ENCODE measurements at places on chromosomes 11 and 22.

DNA sequence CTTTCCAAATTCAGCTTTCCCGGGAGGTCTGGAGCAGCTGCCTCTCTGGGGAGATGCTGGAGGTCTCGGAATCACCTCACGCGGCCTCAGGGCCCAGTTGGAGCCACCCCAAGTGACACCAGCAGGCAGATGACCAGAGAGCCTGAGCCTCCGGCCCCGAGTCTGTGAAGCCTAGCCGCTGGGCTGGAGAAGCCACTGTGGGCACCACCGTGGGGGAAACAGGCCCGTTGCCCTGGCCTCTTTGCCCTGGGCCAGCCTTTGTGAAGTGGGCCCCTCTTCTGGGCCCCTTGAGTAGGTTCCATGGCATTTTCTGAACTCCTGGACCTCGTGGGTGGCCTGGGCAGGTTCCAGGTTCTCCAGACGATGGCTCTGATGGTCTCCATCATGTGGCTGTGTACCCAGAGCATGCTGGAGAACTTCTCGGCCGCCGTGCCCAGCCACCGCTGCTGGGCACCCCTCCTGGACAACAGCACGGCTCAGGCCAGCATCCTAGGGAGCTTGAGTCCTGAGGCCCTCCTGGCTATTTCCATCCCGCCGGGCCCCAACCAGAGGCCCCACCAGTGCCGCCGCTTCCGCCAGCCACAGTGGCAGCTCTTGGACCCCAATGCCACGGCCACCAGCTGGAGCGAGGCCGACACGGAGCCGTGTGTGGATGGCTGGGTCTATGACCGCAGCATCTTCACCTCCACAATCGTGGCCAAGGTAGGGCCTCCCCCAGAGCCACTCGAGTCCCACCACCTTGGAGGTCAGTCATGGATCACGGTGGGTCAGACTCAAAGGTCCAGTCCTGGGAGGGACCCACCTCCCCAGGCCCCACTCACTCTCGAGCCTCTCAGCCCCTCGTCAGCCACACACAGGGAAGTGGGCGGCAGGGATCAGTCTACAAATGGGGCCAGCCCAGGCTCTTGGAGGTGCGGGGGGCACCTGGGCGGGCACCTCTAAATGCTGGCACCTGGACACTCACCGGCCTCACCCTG lies 525 bp downstream of the SLC22A12 start:
- no peak for DNase-seq

DNA sequence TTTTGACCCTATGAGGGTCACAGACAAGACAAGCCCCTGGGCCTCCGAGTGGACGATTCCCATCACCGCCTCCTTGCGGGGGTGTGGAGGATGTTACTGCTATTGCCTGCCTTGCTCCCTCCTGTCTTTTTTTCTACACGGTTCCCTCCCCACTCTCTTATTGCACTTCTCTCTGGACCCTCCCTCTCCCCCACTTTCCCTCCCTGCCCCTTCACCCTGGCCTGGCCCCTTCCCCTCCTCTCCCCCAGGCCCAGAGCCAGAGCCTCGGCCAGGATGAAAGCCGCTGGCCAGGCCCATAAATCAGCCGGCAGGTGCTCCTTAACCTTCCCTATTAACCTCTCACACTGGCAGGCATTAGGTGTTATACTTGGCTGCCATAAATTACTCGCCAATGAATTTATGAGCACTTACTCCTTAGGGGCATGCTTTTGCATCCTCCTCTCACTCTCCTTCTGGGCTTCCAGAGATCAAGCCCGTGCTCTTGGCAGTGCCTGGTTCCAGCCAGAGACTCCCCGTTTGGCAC lies 18.3 kb upstream of the ALX4 start:
- no peak for DNase-seq

GRCh38 chr22:30324014-30324730 lies 2.6 kb downstream of the TBC1D10A start:
- DNase-seq: no peak

GRCh38 chr11:13038366-13038765 lies 29.2 kb downstream of the RASSF10 start:
- DNase-seq: no peak

DNA sequence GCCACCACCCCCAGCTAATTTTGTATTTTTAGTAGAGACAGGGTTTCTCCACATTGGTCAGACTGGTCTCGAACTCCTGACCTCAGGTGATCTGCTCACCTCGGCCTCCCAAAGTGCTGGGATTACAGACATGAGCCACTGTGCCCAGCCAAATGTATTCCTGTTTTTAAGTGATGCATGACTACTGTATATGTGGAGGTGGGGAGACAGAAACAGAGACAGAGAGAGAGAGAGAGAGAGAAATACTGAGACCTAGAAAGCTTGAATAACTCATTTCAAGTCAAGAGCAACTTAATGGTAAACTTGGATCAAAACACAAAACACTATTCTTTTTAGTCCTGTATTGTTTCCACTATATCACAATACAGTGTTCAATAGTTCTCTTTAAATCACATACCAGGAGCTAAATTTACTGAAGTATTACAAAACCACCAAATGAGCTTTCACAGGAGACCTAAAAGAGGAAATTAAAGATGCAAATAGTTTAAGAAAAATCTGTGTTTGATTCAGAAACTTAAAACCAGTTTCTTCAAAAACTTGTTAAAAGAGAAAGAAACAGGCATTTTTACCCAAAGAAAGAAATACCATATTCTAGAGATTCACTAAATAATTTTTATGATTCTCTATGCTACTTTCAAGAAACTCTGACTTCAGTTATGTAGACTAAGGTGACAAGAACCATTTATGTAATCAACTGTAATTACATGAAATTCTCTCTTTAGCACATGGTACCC lies 188.7 kb downstream of the ETS1 start:
- DNase-seq: no peak

DNA sequence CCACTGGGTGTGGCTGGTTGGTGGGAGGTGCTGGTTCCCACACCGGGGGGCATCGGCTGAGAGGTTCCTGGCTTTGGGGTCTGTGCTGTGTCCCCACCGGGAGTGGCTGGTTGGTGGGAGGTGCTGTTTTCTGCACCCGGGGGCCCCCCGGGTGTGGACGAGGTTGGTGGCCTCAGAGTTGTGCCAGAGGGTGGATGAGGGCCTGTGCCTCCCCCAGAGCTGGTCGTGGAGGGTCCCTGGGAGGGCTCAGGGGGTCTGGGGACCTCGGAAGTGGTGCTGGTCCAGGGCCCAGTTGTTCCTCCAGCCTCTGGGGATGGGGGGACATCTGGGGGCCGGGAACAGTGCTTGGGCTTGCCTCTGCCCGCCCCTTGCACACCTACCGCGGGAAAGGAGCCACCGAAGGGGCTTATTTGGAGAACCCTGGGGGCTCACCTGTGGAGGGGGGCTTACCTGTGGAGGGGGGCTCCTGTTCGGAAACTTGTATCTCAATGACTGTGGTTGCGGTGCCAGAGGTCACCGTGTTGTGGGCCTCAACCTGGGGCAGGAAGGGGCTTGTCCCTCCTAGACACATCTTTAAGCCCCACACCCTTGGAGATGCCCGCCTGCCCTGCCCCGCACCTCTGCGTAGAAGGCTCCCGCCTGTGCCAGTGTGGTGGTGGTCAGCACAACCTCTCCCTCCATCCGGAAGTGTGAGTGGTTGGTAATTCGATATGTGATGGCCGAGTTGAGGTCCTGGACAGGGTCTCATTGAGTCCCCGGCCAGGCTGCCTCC lies 3.3 kb upstream of the IRF7 start:
- DNase-seq: no peak

- DNase-seq: no peak
These were observed 69.7 kb downstream of the SCN3B start for GRCh38 chr11:123584737-123585136.

DNA sequence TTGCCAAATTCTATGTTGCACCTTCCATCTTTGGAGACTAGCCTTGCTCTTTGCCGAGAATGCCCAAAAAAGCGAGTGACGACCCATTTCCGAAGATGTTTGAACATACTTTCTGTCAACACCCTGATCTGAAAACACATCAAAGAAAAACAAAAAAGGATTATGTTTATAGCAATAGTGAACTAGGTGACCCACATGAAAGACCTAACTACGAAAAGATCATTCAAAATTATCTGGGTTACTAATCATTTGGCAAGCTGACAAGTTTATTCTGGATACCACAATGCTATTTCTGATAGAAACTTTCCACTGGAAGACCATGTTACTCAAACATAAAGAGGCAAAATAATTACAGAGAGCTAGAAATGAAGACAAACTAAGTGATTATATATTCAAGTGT lies 27.0 kb downstream of the KCNJ1 start:
- DNase-seq: no peak

DNA sequence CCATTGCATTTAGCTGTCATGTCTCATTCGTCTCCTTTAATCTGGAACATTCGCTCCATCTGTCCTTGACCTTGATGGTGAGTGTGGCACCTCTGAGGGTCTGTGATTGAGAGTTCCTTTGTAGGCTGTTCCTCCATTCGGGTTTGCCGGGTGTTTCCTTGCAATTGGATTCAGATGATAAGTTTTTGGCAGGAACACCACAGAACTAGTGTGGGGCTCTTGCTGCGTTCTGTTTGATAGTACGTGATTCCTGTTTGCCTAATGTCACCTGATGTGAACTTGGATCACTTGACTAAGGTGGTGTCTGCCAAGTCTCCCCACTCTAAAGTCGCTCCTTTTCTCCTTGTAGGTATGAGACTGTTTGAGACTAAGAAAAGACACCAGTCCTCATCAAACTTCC lies 109.7 kb upstream of the TMEM45B start:
- no peak for DNase-seq

DNA sequence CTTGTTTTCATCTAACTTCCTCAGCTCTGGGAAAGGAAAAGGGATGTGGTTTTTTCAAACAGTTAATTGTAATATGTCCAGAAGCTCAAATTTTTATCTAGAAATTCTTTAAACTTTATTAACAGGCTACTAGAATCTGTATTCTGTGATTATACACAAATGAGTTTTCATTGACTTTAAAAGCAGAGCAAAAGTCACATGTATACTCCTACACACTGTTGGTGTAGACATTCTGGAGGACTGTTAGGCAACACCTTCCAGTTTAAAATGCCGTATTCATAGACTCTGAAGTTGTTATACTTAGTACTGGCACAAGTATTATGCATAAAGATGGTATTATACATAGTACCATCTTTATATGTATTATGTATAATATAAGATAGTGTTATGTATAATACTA lies 64.9 kb downstream of the SPECC1L start:
- DNase-seq: no peak

DNA sequence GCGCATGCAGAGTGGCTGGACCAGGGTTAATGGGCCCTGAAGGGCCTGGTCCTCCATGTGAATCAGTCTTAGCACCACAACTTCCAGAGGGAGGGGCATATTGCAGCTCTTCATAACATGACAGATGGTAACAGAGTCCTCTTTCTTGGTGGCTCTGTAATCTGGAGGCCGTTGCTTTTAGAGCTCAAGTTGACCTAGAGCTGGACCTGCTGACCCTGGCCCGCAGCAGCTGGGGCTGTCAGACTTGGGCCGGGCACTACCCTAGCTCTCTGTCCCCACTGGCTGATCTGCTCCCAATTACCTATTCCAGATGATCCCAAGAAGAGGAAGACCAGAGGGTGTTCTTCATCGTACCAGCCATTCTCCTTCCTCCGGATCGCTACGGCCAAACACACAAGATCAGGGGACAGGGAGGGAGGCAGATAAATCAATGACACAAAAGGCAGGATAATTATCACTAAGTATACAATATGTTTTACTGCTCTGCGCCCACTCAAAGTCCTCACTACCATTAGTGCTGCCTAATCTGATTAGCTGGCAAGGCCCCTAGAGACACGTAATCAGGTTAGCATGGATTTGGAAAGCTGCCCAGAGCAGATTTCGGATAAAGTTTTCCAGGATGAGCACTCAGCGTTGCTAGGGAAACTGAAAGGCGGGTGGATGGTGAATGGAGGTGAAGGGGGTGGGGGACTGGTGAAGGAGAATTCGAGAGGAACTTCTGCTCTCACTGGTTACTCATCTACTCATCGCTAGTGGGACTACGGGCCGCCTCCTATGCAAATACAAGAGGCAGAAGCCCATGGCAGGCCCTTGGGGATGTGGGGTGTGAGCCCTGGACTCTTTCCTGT lies 64.5 kb upstream of the PHOX2A start:
- DNase-seq: peak; percentile 78

DNA sequence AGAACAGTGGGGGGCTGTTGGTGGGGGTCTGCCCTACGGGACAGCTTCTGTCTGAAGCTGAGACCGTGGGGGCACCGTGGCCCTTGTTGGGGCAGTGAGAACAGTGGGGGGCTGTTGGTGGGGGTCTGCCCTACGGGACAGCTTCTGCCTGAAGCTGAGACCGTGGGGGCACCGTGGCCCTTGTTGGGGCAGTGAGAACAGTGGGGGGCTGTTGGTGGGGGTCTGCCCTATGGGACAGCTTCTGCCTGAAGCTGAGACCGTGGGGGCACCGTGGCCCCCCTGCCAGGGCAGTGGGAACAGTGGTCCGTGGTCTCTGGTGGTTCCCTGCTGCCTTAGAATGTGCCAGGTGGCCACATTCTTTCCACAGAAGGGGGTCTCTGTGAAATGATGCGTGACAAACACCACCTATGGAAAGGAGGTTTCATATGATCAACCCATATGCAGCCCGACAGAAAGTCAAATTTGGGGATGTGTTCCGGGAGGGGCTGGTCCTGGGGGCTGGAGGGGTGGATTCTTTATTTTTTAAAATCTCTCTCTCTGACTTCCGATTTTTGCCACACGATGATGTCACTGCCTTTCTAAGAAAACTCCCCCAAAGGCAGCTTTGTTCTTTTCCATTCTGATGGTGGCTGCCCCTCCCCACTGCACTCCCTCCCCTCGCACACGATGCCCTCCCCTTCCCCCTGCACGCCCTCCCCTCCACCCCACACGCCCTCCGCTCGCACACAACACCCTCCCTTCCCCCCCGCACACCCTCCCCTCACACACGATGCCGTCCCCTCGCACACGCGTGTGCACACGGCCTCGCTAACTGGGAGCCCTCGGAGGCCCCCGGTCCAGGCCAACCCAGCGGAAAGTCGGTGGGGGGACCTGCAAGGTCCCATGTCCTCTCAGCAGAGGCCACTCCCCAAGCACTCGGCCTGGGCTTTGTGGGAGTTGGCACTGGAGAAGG lies 1186.5 kb downstream of the BRD1 start:
- no peak for DNase-seq

GRCh38 chr22:48949375-48950149 lies 878.1 kb downstream of the BRD1 start:
- no peak for DNase-seq

GRCh38 chr11:36022882-36023281 lies 79.0 kb downstream of the LDLRAD3 start:
- DNase-seq: no peak

- no peak for DNase-seq
These were observed 2.2 kb downstream of the PLAAT5 start for GRCh38 chr11:63488789-63489188.

DNA sequence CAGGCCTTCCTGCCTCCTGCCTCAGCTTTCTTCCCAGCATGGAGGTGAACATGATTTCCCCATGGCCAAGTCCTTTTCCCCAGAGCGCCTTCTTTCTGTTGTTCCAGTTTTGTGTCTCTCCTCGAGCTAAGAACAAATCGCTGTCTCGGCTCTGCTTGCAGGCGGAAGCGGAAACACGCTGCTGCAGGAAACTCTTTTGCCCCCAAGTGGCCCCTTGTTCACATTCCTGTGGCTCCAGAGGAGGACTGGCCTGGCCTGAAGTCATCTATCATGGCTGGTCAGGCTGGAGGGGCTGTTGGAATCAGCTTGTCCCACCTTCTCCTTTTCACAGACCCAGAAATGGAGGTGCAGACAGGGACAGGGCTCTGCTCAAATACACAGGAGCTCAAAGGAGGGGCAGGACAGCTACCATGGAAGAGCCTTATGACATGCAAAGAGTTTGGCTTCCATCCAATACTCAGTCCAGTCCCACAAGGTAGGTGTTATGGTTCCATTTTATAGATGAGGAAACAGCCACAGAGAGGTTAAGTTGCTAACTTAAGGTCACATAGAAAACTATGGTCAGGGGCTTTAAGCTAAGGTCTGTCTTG lies 182.2 kb upstream of the SYT13 start:
- no peak for DNase-seq
